ENCODE measurements at places on chromosomes 3 and 15.

DNA sequence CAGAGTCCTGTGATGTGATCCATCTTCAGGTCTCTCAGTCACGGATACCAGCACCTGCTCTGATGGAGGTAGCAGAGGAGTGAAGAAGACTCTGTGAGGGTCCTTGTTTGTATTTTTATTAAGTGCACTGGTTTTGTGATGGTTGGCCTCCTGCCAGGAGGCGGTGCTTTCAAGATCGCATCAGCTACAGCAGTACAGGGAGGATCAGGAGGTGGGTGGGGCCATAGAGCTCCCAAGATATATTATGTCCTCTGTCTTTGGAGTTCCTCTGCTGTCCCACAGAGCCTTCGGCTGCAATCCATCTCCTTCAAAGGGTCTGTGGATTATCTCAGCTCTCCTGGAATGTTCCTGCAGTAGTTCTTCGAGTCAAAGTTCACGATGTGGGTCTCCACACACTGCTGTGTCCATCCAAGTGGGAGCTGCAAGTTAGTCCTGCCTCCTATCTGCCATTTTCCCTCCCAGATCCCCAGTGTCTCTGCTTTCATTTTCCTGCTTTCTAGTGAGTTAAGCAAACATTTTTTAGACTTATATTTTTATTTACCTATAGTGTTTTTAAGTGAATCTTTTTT, 54.7 kb downstream of the TM2D3 start:
- DNase-seq, result no peak

DNA sequence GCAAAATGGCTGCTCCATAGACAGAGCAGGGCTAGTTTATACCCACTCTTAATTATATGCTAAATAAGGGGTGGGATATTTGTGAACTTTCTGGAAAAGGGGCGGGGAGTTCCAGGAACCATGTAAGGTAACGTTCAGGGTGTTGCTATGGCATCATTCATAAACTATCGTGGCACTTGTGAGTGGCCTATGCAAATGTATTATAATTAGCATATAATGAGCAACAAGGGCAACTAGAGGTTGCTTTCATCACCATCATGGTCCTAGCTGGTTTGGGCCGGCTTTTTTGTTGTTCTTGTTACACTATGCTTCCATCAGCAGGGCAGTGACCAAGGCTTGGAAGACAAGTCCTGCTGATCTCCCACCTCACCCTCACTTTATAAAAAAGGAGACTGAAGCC, 43.2 kb upstream of the FGD5 start:
- DNase-seq, result no peak

DNA sequence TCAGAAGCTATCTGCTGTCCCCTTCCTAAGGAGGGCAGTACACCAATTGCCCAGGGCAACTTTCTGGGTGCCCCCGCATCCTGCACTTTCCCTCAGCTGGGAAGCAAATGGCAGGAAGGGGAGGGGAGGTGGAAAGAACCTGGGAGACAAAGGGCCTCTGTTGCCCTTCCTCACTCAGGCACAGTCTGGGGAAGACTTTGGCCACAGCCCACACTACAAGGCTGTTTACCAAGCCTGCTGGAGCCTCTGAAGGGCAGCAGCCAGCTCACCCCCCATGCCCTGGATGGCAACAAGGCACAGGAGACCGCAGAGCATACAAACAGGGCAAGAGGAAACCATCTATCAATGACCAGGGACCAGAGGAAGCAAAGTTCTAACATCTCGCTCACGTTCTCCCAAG, 42.4 kb downstream of the ARRDC4 start:
- DNase-seq, result no peak

DNA sequence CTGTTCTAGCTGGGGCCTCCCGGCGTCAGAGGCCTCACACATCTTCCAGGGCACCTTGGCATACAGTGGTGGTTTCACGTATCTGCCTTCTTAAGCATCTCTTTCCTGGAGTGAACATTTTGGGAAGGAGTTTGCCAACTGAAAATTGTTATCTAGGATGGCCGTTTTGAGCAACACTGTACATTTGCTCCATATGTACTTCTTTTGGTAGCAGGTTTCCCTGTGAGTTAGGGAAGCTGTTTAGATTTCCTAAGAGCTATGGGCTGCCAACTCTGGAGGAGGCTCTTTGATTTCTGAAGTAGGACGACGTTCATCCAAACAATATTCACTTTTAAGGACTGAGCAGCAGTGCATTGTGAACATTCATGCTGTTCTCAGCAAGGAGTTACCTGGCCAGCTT, 665.9 kb downstream of the SQOR start:
- DNase-seq, result no peak

Measured in activated T-helper 9 cell treated with anti-CD3 and anti-CD28 coated beads, Interleukin-2, amount 50 U/mL, for 16 hours (primary cell).